ENCODE measurements at places on chromosomes 4 and X.

DNA sequence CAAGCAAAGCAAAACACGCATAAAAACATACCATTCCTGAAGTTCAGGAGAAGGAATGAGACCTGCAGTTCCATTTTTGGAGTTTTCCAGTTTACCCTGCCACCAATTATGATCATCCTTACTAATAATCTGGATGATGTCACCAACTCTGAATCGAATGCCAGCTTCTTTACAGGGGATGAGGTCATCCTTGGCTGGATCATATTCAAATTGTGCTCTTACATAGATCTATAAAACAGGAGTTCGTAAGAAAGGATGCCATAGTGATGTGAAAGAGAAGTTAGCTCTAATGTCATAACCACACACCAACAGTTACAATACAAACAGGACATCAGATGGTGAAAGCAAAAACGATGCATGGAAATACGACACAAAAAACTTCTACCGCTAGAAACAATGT is 106.5 kb downstream of the NYX start:
- no peak for DNase-seq

- DNase-seq: no peak
Measured at GRCh38 chrX:20461002-20461401, 194.3 kb upstream of the RPS6KA3 start.

DNA sequence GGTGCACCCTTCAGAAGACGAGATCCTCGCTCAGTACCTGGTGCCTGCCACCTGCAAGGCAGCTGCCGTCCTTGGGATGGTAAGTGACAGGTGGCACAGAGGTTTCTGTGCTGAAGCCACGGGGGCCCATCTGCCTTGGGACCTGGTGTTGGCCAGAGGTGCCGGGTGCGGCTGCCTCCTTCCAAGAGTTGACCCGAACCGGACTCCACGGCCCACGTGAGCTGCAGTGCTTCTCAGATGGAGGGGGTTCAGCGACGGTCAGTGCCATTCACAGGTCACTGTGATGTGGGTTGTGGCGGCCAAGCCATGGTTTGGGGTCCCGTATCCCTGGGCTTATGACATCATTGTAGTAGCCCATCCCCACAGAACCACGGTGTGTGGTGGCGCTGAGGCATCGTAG is 19.0 kb upstream of the MSANTD1 start:
- DNase-seq: no peak

- no peak for DNase-seq
Measured at GRCh38 chr4:56733352-56733751, 52.3 kb upstream of the HOPX start.

GRCh38 chr4:161949946-161950725 is 213.7 kb downstream of the FSTL5 start:
- DNase-seq: no peak

DNA sequence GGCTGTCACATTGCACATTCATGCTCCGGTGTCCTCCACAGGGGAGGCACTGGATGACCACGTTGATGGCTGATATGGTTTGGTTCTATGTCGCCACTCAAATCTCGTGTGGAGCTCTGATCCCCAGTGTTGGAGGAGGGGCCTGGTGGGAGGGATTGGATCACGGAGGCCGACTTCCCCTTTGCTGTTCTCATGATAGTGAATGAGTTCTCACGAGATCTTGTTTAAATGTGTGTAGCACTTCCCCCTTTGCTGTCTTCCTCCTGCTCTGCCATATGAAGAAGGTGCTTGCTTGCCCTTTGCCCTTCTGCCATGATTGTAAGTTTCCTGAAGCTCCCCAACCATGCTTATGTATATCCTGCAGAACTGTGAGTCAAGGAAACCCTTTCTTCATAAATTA is 22.3 kb upstream of the NAT8L start:
- no peak for DNase-seq

DNA sequence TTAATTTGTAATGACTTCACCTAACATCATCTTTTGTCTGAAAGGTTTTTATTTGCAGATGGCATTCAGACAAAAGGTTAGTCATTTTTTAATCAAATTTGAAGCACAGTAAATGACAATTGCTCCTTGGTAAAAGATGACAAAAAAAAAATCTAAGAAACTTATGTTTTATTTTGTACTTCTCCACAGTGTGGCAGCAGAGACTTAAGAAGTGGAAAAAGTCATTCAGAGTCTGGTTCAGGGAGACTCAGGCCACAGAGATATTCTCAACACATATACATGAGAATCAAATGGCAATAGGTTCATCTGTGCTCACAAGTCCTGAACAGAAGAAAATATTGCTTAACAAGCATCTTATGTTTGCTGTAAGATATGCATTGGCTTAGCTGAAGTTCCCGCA is 436.2 kb downstream of the KCNIP4 start:
- DNase-seq: no peak

DNA sequence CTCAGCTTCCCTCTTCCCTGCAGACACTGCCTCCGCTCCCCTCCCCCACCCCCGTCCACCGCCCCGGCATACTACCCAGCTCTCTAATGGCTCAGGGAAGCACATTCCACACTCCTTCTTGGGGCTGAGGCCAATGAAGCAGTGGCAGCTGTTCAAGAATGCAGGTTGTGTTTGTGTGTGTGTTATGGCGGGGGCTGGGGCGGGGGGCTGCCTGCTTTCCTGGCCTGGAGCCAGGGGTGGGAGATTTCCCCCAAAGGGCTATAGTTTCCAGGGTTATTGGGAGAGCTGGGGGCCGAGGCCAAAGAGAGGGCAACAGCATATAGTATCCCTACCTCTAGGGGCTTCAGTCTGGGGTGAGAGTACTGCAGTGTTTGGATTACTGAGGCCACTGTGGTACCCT is 149.4 kb downstream of the EFNB1 start:
- DNase-seq: no peak

GRCh38 chr4:184459413-184459812 is 14.9 kb downstream of the IRF2 start:
- DNase-seq: peak; percentile 31

GRCh38 chr4:168384437-168385141 is 66.0 kb upstream of the DDX60 start:
- DNase-seq: no peak

GRCh38 chr4:74056858-74057562 is 18.5 kb upstream of the CXCL3 start:
- DNase-seq: no peak

GRCh38 chrX:97494756-97495372 is 611.2 kb downstream of the RPA4 start:
- no peak for DNase-seq

GRCh38 chr4:134753390-134753789 is 551.8 kb upstream of the PABPC4L start:
- DNase-seq: no peak

- DNase-seq: no peak
Measured at GRCh38 chrX:115561605-115562479, 868 bp downstream of the PLS3 start.

DNA sequence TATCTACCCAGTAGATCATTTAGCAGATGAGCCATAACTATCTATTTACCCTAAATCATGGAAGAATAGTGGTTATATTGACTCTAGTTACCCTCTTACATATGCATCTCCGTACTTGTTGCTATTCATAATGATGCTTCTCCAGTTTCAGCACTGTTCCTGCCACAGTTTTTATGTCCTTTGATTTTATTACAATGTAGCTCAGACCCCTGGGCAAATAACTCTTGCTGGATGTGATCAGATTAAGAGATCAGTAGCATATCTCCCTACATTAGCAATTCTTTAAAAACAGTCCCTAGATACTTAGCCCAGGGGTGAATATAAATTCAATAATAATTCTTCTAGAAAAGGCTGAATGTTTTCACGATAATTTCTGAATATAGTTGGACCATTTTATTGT is 696.5 kb downstream of the ADGRL3 start:
- DNase-seq: no peak

GRCh38 chrX:107753187-107753586 is 22.4 kb downstream of the TSC22D3 start:
- DNase-seq: no peak

- no peak for DNase-seq
Measured at GRCh38 chr4:98509721-98510120, 148.7 kb downstream of the TSPAN5 start.

- no peak for DNase-seq
Measured at GRCh38 chr4:13285336-13285735, 198.8 kb downstream of the RAB28 start.

- no peak for DNase-seq
Measured at GRCh38 chrX:17553469-17553868, 178.5 kb downstream of the NHS start.

- no peak for DNase-seq
Measured at GRCh38 chr4:40648131-40648530, 18.5 kb upstream of the RBM47 start.

- DNase-seq: no peak
Measured at GRCh38 chrX:1591863-1592469, 562 bp downstream of the AKAP17A start.

GRCh38 chrX:127389900-127390299 is 570.4 kb downstream of the PRR32 start:
- DNase-seq: no peak

GRCh38 chr4:125393825-125394224 is 79.1 kb downstream of the FAT4 start:
- DNase-seq: no peak

- no peak for DNase-seq
Measured at GRCh38 chr4:167233685-167234315, 494 bp downstream of the SPOCK3 start.

GRCh38 chr4:61741327-61742096 is 541.4 kb downstream of the ADGRL3 start:
- DNase-seq: no peak

DNA sequence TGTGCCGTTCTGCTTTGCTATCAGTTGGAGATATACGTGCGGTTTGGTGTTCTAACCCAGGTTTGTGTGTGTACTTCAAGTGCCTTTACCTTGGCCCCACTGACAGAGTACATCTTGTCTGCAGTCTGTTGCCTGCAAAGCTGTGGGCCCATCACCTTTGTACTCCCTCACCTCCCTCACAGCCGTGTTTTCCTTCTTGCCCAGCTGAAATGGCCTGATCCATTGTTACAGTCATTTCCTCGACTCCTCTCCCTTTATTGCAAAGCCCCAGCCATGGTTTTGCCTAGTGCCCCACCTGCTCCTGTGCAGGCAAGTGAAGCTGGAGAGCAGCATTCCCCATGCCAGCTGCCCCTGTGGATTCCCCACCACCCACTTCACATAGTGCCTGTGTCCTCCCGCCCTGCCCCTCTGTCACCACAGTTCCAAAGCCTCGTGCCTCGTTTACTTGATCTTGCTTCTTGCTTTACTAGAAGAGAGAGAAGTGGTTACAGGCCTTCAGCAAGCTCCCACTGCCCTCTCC is 55.2 kb upstream of the TLR2 start:
- DNase-seq: no peak

GRCh38 chr4:142386856-142387255 is 459.2 kb downstream of the INPP4B start:
- DNase-seq: no peak

DNA sequence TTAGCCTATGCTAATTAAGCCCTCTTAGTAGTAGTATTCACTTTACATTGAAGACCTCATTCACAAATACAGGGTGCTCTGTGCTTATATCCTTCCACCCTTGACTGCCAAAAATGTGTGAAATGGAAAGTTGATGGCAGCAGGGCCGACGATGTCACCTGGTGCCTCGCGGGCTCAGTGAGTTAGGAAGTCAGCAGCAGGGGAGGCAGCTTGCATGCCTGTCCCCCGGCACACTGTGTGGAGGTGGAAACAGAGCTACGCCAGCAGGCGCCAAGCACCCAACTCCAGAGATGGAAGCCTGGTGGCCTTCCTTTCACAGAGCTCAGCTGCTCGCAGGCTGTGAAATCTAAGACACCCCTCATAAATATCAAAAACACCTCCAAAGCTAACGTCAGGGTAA is 8.4 kb downstream of the MSL3 start:
- DNase-seq: no peak
